ENCODE measurements at places on chromosomes 1 and 21.

DNA sequence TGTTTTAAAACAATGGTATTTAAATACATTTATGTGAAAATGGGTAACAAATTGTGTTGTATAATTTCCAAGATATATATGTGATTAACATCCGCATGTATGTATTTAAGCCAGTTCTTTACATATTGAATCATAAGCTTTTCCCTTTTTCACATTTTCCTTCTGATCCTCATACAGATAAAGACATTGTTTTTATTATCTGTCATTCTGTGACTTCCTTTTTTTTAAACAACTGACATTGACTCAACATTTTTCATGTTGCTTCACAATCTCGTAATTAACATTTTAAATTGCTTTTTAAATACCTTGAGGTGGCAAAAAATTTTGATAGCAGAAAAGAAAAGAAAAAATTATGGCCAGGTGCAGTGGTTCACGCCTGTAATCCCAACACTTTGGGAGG lies 1.4 kb downstream of the STXBP3 start:
- no peak for DNase-seq

GRCh38 chr1:164703960-164704411 lies 145.0 kb downstream of the PBX1 start:
- DNase-seq = no peak

- no peak for DNase-seq
Measured at GRCh38 chr1:236686815-236687160, 489 bp downstream of the ACTN2 start.

- DNase-seq = no peak
Measured at GRCh38 chr1:200130552-200130951, 103.0 kb downstream of the NR5A2 start.

GRCh38 chr1:17033481-17033880 lies 20.4 kb downstream of the SDHB start:
- no peak for DNase-seq

DNA sequence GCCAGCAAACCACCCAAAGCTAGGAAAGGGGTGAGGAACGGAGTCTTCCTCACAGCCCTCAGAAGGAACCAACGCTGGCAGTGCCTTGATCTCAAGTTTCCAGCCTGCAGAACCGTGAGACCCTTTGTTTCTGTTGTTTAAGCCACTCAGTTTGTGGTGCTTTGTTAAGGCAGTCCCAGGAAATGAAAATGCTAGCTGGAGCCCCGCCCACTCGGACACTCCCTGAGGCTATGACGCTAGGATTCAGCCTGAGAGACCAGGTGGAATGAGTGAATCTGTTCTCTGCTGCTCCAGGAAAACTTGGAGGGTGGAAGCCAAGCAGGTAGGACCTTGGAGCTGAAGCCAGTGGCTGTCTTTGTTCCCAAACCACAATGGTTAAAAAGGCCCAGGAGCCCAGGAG lies 196.5 kb upstream of the POU3F1 start:
- no peak for DNase-seq

DNA sequence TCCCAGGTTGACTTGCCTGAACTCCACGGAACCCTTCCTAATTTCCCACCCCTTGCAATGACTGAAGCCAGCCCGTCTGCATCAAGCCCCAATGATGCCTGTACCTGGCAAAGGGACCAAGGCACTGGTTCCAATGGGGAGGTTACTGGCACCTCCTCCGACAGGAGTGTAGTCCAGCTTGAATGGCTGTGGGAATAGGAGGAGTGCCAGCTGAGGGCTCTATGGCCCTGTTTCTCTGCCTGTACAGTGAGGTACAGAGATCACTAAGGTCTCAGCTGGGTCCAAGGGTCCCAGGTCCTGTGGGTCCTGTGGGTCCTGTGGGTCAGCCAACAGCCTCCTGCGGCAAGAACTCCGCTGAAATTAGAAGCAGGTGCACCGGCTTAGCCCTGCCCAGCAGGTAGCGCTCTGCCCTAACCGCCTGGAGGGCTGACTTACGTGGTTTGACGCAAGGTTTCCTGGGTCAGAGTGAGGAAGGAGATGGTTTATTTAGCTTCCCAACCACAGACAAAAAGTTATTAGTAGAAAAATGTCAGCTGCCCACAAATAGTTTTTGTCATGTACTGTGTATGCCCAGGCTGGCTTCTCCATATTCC lies 9.9 kb upstream of the SPRR4 start:
- DNase-seq = no peak

GRCh38 chr1:46488343-46489168 lies 1.1 kb upstream of the DMBX1 start:
- DNase-seq = no peak

- DNase-seq = no peak
Measured at GRCh38 chr1:20725189-20726117, 7.0 kb downstream of the SH2D5 start.

DNA sequence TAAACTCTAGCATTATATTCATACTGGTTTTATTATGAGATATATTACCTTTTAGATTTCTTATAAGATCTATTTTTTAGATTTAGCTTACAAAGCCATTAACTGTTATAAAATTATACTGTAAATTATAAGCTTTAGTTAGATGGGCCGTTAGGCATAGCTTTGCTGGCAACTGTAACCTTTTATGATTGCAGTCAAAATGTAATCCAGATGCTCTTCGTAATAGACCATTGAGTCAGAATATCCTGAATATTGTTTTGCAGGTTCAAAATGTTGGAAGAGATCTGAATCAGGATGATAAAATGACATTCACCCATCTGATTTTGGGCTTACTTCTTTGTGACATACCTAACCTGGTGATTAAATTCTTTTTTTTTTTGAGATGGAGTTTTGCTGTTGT lies 20.9 kb downstream of the ITSN1 start:
- no peak for DNase-seq

DNA sequence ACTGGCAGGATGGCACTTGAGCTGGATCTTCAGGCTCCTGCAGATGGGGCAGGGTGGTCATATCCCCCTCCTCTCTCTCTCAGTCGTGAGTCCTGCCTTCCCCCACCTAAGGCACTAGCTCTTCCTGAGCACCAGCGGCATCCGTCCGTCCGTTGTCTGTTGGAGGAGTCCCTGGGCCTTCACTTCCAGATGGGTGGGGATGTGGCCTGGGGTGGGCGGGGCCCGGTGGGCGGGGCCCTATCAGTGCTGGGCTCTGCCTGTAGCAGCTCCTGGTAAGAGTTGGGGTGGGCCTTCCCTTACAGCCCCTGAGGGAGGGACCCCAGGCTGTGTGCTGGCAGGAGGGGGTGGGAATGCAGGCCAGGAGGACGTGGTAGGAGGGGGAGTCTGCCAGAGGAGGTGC lies 10.3 kb downstream of the LDLRAD2 start:
- DNase-seq = no peak

DNA sequence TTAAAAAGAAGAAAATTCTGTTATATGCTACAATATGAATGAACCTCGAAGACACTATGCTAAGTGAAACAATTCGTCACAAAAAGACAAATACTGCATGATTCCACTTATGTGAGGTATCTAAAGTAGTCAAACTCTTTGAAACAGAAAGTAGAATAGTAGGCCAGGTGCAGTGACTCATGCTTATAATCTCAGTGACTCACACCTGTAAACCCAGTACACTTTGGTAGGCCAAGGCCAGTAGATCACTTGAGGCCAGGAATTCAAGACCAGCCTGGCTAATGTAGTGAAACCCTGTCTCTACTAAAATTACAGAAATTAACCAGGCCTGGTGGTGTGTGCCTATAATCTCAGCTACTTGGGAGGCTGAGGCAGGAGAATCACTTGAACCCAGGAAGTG lies 25.7 kb downstream of the EPHA10 start:
- DNase-seq = no peak

DNA sequence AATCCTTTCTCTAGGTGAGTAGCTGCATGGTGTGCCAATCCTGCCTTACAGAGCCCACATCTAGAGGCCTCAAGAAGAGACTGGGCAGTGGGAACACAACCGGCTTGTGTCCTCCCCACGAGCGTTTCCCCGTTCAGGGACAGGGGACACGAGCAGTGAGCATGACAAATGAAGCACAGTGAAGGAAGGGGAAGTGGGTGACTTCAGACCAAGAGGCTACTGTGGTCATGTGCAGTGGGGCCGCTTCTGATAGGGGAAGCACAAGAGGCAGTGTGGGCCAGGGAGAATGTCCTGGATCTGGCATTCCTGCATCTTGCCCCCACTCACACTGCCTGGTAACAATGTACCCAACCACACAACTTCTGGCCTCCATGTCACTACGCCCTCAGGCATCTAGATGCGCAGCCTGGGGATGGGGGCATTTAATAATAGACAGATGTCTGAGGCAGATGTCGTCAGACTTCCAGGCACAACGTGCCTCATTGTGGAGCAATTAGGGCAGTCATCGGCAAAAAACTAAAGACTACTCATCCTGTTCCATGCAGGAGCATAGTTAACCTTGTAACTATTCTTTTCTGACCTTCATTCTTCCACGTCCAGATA lies 155.6 kb upstream of the NBPF11 start:
- no peak for DNase-seq

GRCh38 chr1:21930629-21931170 lies 6.4 kb downstream of the HSPG2 start:
- DNase-seq = no peak

Data from stimulated activated CD8-positive, alpha-beta memory T cell treated with anti-CD3 and anti-CD28 coated beads, Interleukin-15, amount 100 ng/mL, for 48 hours (primary cell).